Non-pigmented ciliary epithelial cell (primary cell): ENCODE measurements at places on chromosomes 3 and 15.
A peak's percentile ranks its signal among the peaks of the same experiment; 100 is the strongest.

DNA sequence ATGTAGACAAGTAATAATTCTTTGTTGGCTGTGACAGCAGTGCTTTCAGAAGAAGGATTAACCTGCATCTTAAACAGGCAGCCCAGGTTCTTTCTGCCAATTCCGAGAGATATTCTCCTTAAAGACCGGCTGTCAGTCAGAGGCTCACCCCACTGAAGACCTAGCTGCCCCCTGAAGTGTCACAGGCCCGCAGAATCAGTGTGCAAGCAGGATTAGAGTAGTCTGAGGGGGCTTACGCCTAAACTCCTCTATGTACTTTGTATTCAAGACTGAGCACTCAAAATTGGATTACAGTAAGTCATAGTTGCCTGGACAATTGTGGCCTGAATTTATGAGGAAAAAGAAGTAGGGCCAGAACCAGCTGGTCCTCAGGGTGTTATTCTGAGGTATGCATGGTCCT lies 342.9 kb downstream of the CLSTN2 start:
- no peak for DNase-seq

DNA sequence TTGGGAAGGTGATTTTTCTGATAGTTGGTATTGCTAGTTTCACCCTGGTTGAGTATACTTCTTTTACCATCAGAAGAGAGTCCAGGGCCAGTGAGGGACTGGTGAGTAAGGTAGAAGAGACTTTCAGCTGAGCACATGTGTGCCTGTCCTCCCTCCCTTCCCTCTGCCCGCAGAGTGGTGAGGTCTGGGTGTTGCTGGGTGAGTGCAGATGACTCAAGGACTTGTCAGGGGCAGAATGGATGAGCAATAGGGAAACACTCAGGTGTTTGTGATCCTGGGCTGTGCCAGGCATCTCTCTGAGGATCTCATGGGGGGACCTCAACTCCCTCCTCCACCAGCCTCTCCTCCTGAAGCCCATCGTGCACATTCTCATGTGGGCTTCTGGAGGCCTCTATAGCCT lies 76.0 kb upstream of the GSK3B start:
- DNase-seq: no peak

DNA sequence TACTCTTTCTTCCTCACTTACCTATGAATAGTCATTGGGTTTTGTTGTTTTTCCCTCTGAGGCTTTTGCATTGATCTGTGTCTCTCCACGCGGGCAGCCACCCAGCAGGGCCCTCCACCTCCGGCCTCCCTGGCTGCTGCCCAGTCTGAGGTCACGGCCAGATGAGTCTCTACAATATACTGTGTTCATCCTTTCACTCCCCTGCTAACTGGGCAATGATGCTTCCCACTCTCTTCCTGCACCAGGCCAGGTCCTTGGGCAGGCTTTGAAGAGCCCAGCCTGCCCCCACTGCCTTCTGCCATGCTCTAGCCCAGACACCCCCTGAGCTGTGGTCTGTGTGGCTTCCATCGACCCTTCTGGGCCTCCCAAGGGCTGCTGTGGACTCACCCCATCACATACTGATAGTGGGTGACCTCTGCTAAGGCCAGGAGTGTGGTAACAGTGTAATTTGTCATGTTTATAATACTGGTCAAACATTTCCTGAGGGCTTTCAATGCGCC lies 18.0 kb downstream of the PDIA5 start:
- no peak for DNase-seq

DNA sequence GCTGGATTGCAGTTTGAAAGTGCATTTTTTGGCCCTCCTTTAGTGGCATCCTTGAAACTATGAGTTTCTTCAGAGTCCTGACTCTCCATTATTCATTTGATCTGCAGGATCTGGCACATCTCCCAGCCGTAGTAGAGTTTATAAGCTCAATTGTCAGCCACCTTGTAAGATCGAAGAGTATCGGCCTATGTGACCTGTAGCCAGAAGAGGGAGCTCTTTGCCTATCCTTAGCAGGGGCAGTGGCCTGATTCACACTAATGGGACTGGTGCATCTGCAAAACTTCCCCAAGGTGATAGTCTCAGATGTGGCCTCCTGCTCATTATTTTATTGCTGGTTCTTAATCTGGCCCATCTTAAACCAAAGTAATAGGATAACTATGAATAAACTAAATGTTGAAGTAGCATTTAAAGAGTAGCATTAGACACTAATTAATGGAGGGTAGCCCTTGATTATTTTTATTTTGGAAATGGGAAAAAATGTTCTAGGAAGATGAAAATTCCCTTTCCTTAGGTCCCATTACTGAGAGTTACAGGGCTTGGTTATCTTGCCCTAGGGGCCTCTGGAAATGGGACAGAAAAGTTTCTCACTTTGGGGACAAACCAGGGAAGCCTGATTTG lies 21.2 kb downstream of the GCSAM start:
- peak; percentile 37 for DNase-seq

DNA sequence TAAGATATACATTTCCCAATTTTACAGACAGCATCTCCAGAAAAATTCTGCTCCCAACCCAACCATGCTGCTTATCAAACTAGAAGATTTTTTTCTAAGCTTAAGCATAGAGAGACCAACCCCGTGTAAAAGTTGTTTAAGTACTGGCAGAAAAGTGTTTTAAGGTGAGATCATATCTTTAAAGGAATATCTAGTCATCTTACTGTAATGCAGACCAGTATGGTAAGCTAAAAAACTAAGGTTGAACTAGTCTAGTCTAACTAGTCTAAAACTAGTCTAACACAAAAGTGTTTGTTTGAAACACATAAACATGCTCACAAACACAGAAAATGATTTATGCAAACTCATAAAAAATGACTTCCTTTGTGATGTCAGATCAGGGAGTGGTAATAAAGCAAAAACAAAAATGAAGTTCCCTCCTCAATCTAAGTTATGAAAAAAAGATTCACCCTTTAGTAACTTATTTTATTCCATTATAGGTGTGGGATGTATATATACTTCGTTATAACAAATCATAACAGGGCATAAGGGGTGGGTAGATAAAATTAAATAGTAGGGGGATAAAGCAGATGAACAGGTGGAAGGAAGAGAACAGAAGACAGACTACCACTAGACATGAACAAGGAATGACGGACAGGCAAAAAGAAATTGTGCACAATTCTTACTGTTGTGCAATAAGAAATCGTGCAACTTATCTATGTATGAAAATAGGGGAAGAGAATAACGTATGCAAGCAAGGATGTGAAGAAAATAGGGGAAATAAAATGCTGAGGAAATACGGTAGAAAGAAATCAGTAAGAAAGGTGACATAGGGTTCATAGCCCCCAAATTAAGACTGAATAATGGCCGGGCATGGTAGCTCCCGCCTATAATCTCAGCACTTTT lies 10.0 kb downstream of the MYO5A start:
- no peak for DNase-seq

DNA sequence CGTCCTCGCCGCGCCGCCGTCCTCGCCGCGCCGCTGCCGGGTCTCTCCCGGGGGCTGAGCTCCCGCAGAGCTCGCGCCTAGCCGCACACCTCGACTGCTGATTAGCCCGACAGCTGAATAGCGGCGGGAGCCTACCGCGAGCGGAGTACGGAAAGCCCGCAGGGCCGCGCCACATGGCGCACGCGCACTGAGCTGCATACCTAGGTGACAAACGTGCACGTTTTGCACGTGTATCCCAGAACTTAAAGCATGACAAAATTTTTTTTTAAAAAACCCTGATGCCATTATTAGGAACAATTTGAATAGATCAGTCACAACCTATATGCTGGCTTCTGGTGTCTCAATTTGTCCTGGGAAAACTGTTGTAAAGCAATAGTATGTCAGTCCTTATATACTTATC lies at the start of gene GOLGA8A:
Gene GOLGA8A, minus strand, starts transcription at position 122 of the 400 bp plus-strand sequence. CDS start 48,117 bp downstream, outside the sequence.
- no peak for DNase-seq

DNA sequence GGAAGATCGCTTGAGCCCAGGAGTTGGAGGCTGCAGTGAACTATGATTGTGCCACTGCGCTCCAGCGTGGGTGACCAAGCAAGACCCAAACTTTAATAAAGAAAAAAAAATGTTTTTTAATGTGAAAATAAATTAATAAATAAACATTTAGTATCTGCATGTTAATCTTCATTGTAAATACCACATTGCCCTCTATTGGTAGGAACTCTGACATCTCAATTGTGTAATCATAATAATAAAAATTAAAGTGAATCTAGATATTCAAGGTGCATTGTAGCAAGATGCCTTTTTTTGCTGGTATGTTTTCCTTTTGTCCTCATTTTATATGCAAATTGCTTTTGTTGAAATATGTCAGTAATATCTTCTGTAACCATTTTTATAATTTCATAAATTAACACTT lies 95.0 kb upstream of the LIMD1 start:
- DNase-seq: no peak

DNA sequence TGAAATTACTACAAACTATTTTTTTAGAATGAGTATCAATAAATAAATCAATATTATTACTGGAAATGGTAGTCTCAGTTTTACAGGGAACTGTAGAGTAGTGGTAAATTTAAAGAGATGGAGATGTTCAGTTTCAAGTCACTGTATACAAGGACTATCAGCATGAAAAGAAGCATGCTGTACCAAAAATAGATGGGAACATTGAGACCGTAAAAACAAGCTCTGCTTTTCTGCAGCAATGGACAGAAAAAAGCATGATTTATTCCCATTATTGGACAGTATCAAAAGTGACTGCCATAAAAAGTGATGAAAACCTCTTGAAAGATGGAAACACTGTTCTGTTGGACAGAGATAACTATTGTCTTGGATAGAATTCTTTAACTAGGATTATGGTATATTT lies 187.2 kb downstream of the EPHA6 start:
- no peak for DNase-seq

- DNase-seq: no peak
Measured at GRCh38 chr15:88719654-88720053, 80.8 kb downstream of the ISG20 start.

GRCh38 chr3:42222942-42223693 lies 42.9 kb downstream of the CCK start:
- DNase-seq: no peak

DNA sequence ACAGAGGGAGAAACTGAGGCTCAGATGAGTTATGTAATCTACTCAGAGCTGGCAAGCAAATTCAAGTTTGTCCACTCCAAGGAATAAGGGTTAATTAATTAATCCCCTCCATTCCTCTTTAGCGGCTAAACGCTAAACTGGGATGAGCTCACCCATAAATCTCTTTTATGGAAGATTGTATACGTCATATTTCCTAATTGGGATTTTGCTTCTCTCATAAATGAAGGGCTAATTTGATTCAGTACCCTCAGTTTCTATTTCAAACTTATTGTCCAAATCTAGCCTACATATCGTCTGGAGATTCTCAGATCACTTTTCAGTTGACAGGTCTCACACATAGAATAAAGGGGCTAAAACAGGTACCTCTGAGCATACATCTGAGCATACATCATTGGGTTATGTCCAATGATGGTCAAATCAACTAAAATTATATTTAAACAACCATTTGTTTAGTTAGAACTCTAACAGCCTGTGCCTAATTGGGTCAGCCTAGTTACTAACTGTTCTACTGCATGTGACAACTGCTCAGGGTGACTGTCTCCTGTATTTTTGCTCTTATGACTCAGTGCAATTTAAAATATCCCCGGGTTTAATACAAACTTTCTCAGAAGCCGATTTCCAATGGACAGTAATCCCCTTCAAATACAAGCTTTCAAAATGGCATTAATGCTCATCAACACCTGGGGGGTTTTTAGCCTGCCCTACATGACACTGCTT lies 57.6 kb upstream of the PLXND1 start:
- no peak for DNase-seq

DNA sequence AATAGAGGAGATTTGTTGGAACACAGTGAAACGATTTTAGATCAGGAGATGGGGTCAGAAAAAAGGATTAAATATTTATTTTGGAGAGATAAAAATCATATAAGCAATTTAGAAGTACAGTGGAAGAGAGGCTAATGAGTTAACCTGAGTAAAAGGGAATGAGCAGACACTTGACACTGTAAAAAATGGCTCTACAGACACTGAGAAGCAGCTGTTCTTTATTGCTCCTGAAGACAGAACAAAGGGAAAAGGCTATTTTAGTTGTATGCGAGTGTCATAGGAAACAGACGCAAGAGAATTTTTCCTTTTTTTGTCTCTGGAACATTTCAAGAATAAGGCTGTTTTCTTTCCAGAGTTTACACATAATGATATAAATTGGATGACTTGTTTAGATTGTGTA lies 34.3 kb downstream of the ASTE1 start:
- no peak for DNase-seq

DNA sequence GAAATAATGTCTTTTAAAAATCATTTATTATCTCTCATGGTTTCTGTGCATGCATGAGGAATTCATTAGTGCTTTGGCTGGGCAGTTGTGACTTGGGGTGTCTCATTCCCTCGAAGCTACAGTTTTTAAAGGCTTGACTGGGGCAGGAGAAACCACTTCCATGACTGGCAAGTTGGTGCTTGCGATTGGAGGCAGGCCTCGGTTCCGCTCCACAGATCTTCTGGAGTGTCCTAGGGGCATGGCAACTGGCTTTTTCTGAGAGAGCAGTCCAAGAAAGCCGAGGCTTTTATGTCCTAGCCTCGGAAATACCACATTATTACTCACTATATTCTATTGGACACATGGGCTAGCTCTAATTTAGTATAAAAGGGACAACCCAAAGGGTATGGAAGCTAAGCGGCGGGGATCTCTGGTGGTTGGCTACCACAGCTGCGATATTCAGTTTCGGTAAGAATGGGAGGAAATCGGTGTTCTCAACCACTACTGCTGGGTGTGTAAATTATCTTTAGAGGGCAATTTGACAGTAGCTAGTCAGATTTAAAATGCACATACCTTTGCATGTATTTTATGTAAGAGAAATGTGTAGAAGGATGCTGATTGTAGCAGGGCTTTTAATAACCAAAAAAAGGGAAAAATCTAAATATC lies 48.8 kb upstream of the TOP2B start:
- DNase-seq: no peak

DNA sequence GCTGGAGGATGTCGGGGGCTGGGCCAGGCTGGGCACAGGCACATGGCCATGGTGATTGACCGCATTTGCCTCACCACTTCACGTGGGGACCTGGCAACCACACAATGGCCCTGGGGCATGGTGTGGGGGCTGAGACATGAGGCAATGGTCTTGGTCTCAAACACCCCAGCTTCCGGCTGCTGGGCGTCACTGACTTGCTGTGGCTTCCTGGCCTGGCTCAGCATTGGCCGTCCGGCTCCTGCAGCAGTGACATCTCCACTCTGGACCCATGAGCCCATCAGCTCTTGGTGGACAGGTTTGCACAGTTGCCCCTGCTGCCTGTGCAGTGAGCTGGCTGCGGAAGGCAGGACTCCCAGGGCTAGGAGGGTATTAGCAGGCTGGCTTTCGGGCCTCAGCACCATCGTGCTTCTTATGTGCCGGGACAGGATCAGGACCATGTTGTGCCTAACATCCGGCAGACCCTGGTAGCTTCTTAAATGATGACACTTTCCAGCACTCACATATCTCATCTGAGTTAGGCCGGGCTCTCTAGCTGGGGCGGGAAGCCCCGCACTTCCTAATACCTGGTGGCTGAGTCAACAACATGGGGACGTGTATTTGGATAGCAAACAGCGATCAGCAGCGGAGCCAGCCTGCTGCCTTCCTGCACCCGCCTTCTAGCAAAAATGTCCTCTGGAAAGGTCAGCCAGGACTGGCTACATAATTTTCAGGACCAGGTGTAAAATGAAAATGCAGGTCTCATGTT lies 34.1 kb downstream of the ZNF710 start:
- DNase-seq: peak; percentile 18
